ENCODE measurements at places on chromosomes 1 and 21.

DNA sequence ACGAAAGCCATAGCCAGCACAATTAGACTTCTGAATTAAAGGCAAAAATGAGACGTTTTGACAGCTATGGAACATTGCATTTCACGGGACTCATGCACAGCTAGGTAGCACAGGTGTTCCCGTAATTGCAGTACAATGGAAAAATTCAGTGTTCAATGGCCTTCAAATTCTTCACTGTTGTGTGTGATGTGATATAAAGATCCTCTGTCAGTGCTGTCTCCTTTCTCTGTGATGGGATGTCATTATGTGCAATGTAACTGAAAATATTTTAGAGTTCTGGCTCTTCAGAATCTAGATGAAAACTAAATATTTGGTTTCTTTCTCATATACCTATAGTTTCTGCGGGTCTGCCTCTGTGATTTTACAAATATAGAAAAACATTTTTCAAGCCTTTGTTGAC is 1599.7 kb downstream of the MRPL39 start:
- DNase-seq = no peak

- no peak for DNase-seq
Observed at GRCh38 chr1:74395571-74395970, 116.8 kb downstream of the LRRC53 start.

DNA sequence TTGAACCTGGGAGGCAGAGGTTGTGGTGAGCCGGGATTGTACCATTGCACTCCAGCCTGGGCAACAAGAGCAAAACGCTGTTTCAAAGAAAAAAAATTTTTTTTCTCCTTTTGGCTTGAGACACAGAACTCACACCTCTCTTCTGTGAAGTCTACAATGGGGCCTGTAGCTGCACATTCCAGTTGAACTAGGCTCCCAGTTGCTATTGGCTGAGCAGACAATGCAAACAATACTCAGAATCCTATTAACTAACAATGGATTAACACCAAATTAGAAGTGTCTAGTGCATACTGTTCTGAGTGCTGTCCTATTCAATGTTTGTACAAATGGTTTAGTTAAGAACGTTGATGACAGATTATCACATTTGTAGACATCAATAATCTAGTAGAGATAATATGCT is 17.6 kb upstream of the MCL1 start:
- DNase-seq = no peak

- DNase-seq = no peak
Observed at GRCh38 chr1:47875831-47876586, 121.2 kb downstream of the TRABD2B start.
